Karpas-422 (cell line): ENCODE measurements at places on chromosomes 11 and 22. TPM values are rescaled to one million over a fixed set of nuclear protein-coding genes. Genes with fewer than 3 reads are reported as not detected.
A peak's percentile ranks its signal among the peaks of the same experiment; 100 is the strongest.

GRCh38 chr11:123674297-123674696 is 19.9 kb upstream of the SCN3B start:
- no peak overlapping the region for H3K4me3 ChIP-seq
- peaks cover 12% of the 10 kb centered on the region for H3K4me1 ChIP-seq
- no peaks in the 10 kb centered on the region for H3K27me3 ChIP-seq

Gene RBFOX2
- 24.2 TPM in 2 replicates for total RNA-seq

DNA sequence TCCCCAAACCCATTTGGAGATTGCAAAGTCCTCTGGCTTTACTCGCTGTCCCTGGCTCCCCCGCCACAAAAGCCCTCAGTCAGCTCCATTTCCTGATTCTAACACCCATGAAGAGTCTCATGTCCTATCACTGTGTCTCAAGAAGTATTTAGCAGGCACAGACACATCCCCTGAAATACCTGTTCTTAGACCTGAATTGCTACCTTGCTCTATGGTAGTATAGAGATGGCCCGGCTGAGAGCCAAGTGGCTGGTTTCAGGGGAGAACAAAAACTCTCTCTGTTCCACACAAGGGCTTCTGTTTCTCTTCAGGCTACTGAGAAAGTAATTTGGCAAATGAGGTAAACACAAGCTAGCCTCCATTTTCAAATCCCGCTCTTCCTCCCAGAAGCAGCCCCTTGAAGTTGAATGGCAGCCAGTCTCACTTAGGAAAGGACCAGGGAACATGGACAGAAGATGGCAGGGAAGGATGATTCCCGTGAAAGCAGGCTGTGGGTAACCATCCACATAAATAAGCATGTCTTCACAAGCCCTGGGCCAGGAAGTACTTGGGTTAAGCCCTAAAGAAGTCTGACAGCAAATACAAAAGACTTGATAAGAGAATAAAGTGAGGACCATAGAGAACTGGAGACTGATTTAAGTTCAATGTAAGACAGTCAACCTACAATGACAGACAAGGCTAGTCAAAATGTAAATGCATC is 137.8 kb downstream of the C11orf58 start:
- DNase-seq: no peak
- H3K27me3 ChIP-seq: no peaks in the 10 kb centered on the region
- no peaks in the 10 kb centered on the region for H3K36me3 ChIP-seq
- H3K4me3 ChIP-seq: no peak overlapping the region
- peaks cover 3% of the 10 kb centered on the region for H3K4me1 ChIP-seq

Gene TECTA
- not detected in 2 replicates for total RNA-seq

DNA sequence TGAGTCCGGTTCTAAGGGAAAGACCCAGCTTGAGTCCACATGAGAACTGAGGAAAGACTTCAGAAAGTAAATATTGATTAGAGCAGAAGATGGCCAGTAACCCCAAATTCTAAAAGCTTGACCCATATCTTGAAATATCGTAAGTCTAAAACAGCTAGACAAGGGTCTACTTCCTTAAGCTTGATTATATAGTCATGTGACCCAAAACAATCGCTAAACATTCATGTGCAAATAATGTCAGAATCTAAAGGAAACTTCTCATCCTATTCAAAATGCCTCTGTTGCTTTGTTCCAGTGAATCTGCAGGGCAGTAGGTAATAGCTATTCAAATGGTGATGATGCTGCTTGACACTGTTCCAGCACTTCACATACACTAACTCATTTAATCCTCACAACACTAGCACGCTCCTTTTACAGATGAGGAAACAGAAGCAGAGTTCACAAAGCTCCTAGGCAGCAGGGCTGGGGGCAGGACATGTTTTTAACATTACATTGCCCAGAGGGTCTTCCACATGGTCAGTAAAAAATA is 52.6 kb downstream of the TCF20 start:
- peaks cover 8% of the 10 kb centered on the region for H3K36me3 ChIP-seq
- peak; percentile 49 for DNase-seq
- peak overlapping the region; percentile 26 for H3K27ac ChIP-seq
- peaks cover 17% of the 10 kb centered on the region for H3K4me1 ChIP-seq
- H3K27me3 ChIP-seq: no peaks in the 10 kb centered on the region
- no peak overlapping the region for H3K4me3 ChIP-seq

- H3K4me1 ChIP-seq: 0 out of 2 replicates have a peak, but pooled peaks cover 5% of the 10 kb centered on the region
- H3K36me3 ChIP-seq: no peaks in the 10 kb centered on the region
- H3K27ac ChIP-seq: no peak within 1 kb of the TSS
- DNase-seq: no peak
- no peak within 1 kb of the TSS for H3K4me3 ChIP-seq
Measured at GRCh38 chr11:112163875-112164685, at the start of gene IL18. IL18 (minus strand) TSS chr11:112164094; CDS start chr11:112155053, 9,041 bp downstream.

Gene APOL5
- not detected in 2 replicates for total RNA-seq

GRCh38 chr11:46493791-46494190 is 100.0 kb downstream of the AMBRA1 start:
- no peaks in the 10 kb centered on the region for H3K4me1 ChIP-seq
- DNase-seq: no peak

- DNase-seq: no peak
- H3K27me3 ChIP-seq: no peaks in the 10 kb centered on the region
- H3K36me3 ChIP-seq: no peaks in the 10 kb centered on the region
Measured at GRCh38 chr22:33756508-33756949, 163.7 kb downstream of the LARGE1 start.

Gene RIMBP3B
- total RNA-seq: 0.29 and 0.34 TPM in 2 replicates

Gene APOA4
- total RNA-seq: not detected in 2 replicates

GRCh38 chr11:75578977-75579376 is 16.9 kb downstream of the SERPINH1 start:
- H3K27me3 ChIP-seq: no peaks in the 10 kb centered on the region
- no peaks in the 10 kb centered on the region for H3K36me3 ChIP-seq
- no peak overlapping the region for H3K4me3 ChIP-seq
- H3K4me1 ChIP-seq: peaks cover 28% of the 10 kb centered on the region
- DNase-seq: no peak

Gene BAIAP2L2
- 0.22 and 0.43 TPM in 2 replicates for total RNA-seq

GRCh38 chr11:93543292-93543977 is at the start of gene SMCO4:
SMCO4 (minus strand) TSS chr11:93543391; CDS start chr11:93479189, 64,202 bp downstream.
- H3K4me1 ChIP-seq: peaks cover 13% of the 10 kb centered on the region
- no peak within 1 kb of the TSS for H3K27ac ChIP-seq
- peak; percentile 92 for DNase-seq
- H3K27me3 ChIP-seq: no peaks in the 10 kb centered on the region; the same call in 1 of the 2 replicates

Gene GUCY1A2
- total RNA-seq: 0.04 TPM in 1 of 2 replicates, not detected in the other

Gene CCDC89
- total RNA-seq: 0.37 and 0.40 TPM in 2 replicates

- peak overlapping the region; percentile 87 for H3K27ac ChIP-seq
- peaks cover 3% of the 10 kb centered on the region; the same call in 1 of the 2 replicates for H3K36me3 ChIP-seq
- peak overlapping the region; percentile 81; the same call in 1 of the 2 replicates for H3K4me3 ChIP-seq
- peaks cover 26% of the 10 kb centered on the region for H3K4me1 ChIP-seq
- H3K27me3 ChIP-seq: no peaks in the 10 kb centered on the region
Measured at GRCh38 chr22:37610480-37611129, 2.0 kb downstream of the GGA1 start.

Gene OR8D4
- total RNA-seq: not detected in 2 replicates

Gene FAM83F
- total RNA-seq: under 0.01 and 0.07 TPM in 2 replicates

- H3K4me1 ChIP-seq: no peaks in the 10 kb centered on the region
- DNase-seq: peak; percentile 50
- no peak overlapping the region for H3K4me3 ChIP-seq
Measured at GRCh38 chr11:45543808-45544422, 121.5 kb downstream of the CHST1 start.

DNA sequence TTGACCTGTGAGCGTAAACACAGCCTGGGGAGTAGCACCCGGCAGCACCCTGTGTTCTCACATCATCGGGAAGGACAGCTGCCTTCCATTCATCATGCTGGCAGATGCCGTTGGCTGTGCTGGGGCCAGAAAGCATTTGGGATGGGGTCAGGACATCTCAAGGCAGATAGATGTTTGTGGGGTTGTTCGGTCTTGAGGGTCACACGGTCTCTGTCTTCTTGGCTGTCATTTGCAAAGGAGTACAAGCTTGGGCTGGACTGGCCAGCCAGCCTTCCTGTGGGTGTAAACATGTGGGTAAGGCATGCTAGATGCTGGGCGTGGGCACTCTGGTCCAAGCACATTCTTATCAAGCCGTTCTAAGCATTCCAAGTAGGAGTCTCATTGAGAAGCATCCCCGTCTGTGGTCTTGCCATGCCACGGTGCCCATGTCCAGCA is 81.4 kb downstream of the TBC1D22A start:
- peaks cover 3% of the 10 kb centered on the region; the same call in 1 of the 2 replicates for H3K36me3 ChIP-seq
- no peak overlapping the region for H3K4me3 ChIP-seq
- H3K27me3 ChIP-seq: no peaks in the 10 kb centered on the region
- no peak overlapping the region for H3K27ac ChIP-seq

Gene FAT3
- total RNA-seq: not detected in 2 replicates

DNA sequence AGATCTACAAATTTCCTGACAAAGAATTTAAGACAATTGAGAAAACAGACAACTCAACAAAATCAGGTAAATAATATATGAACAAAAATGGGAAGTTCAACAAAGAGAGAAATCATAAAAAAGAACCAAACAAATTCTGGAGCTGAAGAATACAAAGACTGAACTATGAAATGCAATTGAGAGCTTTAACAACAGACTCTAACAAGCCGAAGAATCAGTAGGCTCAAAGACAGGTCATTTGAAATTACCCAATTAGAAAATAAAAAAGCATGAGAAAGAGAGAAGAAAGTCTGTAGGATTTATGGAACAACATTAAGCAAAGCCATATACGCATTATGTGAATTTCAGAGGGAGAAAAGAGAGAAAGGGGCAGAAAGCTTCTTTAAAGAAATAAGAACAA is 72.8 kb downstream of the TBC1D22A start:
- peaks cover 34% of the 10 kb centered on the region for H3K36me3 ChIP-seq
- H3K27ac ChIP-seq: no peak overlapping the region
- no peak overlapping the region for H3K4me3 ChIP-seq
- H3K4me1 ChIP-seq: no peaks in the 10 kb centered on the region
- DNase-seq: no peak
- H3K27me3 ChIP-seq: no peaks in the 10 kb centered on the region

Gene C11orf16
- not detected in 2 replicates for total RNA-seq

DNA sequence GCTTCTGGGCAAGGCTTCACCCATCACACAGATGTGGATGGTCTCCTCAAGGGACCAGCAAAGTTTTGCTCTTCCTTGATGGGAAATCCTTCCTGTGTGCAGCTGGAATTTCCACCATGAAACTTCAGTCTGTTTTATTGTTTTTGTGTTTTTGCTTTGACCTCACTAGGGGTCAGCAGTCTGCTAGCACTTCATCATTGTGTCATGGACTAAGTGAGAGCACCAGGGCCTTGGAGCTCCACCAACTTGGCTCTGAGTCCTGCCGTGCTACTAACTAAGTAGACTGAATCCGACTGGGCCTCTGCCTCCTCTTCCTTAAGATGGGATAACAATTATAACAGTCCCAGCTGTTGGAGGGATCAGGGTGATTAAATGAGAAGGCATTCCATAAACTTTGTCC is 305.8 kb upstream of the NCAM1 start:
- H3K4me3 ChIP-seq: no peak overlapping the region
- H3K36me3 ChIP-seq: no peaks in the 10 kb centered on the region
- no peaks in the 10 kb centered on the region for H3K4me1 ChIP-seq
- DNase-seq: no peak
